Caudate nucleus (tissue), 63 donors: ENCODE measurements at places on chromosomes 6 and 20.

DNA sequence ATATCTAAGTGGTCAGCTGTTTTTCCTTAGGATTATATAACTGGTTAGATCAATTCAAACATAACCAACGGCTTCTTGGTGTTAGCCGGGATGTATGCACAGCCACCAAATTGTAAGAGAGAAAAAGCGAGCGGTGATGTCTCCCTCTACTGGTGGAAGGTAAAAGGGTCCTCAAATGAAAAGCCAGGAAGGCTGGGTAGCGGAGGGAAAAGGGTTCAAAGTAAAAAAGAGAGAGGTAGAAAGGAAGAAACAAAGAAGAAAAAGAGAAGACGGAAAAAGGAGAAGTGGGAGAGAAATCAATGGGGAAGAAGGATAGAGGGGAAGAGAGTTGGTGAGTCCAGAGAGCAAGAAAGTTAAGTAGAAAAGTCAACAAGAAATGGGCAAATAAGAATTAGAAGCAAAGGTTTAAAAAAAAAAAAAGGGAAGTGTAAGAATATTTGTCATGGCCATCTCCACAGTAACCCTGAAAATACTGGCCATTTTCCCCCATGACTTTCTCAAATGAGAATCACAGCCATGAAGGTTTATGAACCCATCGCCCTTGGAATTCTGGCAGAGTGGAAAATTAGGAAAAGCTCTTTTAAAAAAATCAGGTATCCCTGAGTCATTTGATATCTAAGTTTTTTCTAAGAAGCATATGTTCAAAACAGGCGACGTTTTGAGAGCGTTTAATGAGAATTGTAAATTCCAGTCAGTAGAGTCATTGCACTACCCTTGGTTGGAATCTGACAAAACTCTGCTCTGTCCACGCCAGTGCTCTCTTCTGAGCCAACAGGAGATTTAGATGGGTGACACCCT is 155.6 kb upstream of the SNX9 start:
- no peak for DNase-seq

GRCh38 chr6:75892384-75892783 is 143.3 kb downstream of the MYO6 start:
- DNase-seq: no peak

GRCh38 chr20:62558779-62559178 is 83.0 kb upstream of the GATA5 start:
- no peak for DNase-seq

GRCh38 chr6:168132531-168133167 is 53.6 kb upstream of the FRMD1 start:
- peak; percentile 77 for DNase-seq

GRCh38 chr6:1325461-1326309 is 13.8 kb downstream of the FOXQ1 start:
- no peak for DNase-seq

DNA sequence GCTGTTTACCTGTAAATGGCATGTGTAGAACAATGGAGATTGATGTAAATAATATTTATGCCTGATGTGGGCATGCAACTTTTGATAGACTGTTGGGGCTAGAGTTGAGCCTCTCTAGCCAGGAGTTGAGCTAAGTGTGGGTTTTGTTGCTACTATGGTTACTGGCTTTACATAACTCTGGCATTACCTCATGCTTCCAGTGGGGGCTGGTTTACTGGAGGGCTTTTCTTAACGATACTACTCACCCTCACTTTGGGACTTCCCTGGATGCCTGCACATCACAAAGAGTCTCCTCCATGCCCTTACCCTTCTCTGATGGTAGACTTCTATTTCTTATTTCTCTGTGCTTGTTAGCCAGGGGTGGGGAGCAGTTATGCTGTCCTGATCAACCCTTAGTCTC is 524.6 kb upstream of the CDH4 start:
- no peak for DNase-seq

DNA sequence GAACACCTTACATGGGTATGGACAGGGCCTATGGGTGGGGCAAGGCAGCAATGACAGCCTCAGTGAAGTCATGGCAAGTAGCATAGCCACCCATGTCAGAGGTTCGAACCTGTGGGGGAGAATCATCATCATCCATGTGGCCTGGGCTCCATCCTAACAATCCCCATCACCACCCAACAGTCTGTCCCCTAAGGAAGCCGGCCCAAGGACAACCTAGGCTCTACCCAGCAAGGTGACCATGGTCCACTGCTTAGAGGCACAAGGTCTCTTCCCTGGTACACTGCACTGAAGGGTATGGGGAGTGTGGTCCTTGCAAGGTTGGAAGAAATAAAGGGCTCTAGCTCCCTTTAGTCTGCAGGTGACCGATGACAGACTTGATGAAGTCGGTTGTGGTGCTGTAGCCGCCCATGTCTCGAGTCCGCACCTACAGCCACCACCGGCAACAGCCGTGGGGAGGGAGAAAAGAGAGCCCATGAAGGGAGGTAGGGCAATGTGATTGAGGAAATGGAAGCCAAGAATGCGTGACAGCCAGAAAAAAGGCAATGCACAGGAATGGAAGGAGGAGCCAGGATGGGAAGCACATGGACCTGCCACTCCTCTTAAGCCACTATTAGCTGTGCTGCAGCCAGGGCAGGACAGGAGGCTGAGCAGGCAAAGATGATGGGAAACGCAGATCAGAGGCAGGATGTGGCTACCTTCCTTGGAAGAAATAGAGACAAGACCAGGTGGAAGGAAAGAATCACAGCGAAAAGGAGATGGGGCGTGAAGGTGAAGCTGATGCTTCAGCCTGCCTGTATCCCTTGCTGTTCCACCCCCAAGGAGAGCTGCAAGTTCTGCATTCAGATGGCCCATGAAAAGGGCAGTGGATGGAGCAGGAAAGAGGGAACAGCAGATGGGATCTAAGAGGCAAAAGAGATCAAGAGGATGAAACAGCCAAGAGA is 5.3 kb downstream of the IDH3B start:
- no peak for DNase-seq

DNA sequence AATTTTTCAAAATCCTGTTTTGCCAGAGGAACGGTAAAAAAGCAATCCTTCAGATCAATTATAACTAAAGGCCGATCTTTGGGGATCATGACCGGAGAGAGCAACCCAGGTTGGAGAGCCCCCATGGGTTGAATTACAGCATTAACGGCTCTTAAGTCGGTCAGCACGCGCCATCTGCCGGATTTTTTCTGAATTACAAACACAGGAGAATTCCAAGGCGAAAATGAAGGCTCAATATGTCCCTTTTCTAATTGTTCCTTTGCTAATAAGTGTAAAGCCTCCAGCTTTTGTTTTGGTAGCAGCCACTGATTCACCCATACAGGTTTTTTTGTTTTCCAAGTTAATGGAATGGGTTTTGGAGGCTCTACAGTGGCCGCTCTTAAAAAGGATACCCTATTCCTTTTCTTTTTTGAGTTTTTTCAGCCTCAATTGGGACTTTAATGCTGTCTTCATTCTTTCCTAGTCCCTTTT is 16.9 kb upstream of the PTCRA start:
- peak; percentile 53 for DNase-seq

GRCh38 chr20:4324611-4325243 is 309.4 kb upstream of the RNF24 start:
- no peak for DNase-seq

GRCh38 chr6:3758842-3759144 is 7.3 kb upstream of the PXDC1 start:
- no peak for DNase-seq

DNA sequence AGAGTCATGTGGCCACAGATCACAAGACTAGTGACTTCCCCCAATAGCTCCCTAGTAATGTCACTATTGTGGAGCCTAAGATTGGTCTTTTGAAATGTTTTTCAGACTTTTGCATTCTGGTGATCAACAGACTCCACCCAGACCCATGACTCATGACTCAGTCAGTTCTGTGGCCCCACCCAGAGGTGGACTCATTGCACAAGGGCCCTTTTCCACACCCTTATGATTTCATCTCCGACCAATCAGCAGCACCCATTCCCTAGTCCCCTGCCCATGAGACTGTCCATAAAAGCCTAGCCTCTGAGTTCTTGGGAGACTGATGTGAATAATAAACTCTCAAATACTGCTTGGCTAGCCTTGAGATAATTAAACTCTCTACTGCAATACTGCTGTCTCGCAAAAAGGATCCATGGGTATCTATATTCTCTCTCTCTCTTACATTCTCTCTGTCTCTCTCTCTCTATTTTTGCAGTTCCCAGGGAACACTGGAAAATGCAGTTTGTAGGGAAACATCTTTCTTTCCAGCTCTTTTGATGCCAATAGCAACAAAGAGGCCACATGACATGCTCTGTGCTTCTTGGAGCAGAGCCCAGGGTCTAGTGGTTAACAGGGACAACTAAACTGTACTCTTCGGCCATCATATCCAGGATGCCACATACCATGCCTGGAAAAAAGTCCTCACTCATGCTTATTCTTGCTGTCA is 71.3 kb upstream of the IYD start:
- DNase-seq: no peak

DNA sequence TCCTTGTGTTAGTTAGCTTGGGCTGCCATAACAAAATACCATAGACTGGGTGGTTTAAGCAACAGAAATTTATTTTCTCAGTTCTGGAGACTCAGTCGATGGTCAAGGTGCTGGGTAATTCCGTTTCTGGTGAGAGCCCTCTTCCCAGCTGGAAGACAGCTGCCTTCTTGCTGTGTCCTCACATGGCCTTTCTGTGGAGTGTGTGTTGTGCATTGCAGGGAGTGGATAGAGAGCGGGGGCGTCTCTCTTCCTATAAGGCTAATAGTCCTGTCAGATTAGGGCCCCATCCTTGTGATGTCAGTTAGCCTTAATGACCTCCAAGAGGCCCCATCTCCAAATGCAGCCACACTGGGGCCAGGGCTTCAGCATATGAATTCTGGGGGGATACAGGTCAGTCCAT is 19.2 kb downstream of the CHMP4B start:
- DNase-seq: no peak
